ENCODE measurements at places on chromosomes 13 and 19.

DNA sequence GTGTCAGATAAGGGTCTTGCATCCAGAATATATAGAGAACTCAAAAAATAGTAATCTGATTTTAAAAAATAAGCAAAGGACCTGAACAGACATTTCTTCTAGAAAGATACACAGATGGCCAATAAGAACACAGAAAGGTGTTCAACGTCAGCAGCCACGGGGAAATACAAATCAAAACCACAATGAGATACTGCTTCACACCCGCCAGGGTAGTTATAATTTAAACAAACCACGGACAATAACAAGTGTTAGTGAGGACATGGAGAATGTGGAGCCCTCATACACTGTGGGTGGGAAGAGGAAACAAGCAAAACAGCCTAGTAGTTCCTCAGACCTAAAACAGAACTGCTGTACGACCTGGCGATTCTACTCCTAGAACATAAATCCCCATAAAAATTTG is 26.7 kb upstream of the NAPA start:
- DNase-seq: no peak

DNA sequence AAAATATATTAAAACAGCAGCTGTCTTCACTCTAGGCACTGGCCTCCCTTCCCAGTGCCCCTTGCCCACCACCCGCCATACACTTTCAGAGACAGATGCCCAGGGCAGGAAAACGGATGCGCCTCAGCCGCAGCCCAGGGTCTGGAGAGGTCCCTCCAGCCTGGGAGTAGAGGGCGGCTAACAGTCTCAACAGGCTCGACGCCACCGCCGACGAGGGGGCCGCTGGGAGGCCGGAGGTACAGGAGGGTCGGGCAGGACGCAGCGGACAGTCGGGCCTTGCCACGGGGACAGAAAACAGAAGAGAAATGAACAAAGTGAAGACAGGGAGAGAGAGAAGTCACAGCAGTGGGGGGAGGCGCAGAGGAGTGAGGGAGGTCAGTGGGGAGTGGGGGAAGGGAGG is 27.1 kb downstream of the C19orf47 start:
- no peak for DNase-seq

DNA sequence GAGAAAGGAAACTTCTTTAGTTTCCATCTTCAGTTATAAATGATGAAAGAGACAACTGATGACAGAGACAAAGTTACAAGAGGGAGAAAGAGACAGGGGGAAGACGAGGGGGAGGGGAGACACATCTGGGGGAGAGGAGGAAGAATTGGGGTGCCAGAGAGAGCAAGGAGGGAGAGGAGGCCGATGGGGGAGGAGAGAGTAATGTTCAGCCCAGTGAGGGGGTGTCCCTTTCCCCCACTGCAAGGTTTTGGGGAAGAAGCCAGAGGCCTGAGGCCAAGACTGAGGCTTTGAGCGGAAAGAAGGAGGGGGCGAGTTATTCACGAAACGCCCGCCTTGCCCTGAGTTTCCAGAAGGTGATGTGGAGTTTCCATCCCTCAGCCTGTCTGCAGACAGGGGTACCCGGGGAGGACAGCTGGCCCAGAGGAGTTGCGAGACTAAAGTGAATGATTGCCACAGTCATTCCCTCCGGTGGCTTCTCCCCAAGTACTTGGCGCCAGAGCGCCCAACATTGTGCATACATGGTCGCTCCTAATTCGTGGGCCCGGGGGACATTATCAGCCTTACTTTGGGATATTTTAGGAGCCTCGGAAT is 558 bp upstream of the PPAN start:
- no peak for DNase-seq

- DNase-seq: no peak
Observed at GRCh38 chr13:59247171-59247570, 916.6 kb downstream of the DIAPH3 start.

- no peak for DNase-seq
Observed at GRCh38 chr19:16969135-16969534, 57.5 kb downstream of the CPAMD8 start.

DNA sequence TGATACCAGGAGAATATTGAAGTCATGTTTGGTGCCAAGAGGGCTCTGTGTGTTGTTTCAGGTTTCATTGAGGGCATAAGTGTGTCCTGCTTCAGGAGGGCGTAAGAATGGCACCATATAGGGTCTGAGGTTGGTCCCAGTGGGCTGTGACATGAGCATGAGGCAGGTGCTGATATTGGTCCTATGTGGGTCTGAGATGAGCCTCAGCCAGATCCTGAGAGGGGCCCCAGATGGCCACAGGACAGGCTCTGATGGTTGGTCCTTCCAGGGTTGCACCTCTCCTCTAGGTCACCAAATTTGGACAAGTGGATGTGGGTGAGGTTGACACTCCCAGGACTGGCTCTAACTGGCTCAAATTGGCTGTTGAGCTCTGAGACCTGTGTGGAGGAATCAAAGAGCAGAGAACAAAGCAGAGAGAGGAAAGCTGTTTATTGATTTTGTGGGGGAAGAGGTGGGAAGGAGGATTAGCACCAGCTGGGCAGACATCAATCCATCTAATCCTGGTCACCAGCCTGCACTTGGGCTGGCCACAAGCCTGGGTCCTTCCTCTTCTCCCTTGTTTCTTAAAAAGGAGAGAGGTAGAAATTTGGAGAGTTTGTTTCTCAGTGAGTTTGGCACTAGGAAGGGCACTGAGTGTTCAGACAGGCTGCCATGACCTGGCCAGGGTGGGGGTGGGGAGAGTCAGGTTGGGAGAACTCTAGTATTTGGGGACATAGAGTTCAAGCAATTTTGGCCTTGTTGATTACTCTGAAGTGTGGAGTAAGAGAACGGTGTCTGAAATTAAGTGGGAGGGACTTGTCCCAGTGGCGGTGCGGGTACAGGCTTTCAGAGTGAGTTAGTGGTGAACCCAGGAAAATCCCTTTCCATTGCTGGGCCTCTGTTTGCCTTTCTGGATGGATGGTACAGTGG is 38.7 kb downstream of the CYP2B6 start:
- no peak for DNase-seq

DNA sequence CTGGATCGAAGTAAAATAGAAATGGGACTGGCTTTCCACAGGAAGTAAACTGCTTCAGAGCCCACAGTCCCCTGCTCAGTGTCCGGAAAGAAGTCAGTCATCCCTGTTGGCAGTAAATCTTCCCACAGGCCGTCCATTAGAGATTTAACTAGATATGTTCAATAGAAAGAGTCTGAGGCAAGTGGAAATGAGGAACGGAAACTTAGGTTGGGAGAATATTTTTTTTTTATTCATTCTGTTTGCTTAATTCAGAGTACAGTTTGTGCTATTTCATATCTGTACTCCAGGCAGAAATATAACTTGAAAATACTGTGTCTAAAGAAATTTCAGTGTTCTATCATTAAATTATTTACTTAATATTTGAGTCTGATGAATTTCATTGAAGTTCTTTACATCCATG is 22.7 kb downstream of the SLC25A15 start:
- DNase-seq: no peak

DNA sequence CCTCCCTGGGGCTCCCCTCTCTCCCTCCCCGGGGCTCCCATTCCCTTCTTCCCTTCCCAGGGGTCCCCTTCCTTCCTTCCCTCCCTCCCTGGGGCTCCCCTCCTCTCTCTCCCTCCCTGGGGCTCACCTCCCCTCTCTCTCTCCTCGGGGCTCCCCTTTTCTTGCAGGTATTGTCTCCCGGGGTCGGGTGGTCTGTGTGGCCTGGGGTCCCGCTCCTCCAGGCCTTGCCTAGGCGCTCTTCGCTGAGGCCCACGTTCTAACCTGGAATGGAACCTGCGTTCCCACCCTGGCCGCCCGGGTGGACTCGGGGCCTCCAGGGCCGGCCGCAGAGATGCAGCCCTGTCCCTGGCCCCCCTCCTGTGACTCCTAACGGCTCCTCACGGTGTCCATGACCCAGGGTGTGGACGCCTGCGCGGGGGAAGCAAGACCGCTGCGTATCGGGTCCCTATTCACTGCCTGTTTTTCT is 940 bp upstream of the DCUN1D2 start:
- no peak for DNase-seq

DNA sequence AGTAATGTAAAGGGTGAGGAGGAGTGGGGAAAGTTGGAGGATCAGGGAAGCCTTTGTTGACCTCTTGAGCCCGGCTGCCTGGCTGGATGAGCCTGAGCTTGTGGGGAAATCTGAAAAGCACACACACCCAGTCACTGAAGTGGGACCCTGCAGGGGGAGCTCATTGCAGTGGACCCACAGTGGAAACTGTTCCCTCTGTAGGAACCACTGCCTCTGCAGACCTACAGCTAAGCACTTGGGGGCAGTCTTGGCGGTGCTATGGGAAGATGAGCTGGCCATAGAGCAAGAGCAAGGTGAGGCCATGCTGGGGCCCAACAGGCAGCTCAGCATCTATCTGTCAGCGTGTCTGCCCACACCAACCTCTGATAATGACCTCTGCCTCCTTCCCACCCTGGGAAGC is 294.8 kb downstream of the TSHZ3 start:
- no peak for DNase-seq

- DNase-seq: no peak
Observed at GRCh38 chr13:38703255-38703654, 16.4 kb downstream of the FREM2 start.

DNA sequence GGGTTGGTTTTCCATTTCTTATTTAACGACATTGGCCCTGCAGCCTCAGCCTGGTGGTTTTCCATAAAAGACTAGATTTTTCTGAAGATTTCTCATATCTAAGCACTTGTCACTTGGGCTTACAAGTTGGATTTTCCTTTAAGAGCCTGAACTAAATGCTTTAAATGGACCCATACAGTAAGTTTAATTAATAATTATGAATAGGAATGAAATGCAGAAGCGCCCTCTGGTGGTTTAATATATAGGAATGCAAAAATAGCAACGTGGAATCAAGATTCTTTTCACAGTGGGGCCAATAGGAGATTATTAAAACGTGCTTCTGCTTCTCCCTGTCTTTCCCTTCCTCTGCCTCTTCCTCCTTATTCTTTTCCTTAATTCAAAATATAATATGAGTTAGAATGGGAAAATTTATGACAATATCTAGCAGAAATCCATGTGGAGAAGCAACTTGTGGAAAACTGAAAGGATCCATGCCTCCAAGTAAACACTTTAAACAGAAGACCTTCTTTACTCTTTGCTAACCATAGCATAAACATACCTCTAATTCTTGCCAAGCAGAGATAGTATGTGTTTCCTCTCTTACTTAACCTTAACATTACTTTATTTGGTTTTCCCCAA is 324.0 kb downstream of the GPC5 start:
- no peak for DNase-seq

GRCh38 chr19:44755219-44755618 is 6.7 kb downstream of the BCL3 start:
- no peak for DNase-seq

DNA sequence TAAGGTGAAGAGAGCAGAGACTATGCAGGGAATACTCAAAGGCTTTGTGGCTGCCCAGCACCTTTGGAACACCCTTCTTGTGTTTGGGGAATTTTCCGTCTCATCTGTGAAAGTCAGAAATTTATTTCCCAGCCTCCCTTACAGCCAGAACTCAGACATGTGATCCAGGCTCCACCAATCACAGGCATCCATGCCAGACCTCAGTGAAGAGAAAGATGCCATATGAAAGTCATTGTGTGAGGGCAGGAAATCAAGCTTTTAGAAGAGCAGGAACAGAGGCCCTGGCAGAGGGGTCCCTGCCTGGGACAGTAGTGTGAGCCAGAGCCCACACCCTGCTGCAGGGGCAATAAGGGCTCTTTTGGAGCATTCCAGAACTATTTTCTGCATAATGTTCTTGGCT is 12.1 kb downstream of the CCDC70 start:
- DNase-seq: no peak

GRCh38 chr19:53898636-53899341 is 10.3 kb upstream of the CACNG7 start:
- no peak for DNase-seq

GRCh38 chr13:63449550-63449949 is 2033.9 kb upstream of the PCDH20 start:
- DNase-seq: no peak

DNA sequence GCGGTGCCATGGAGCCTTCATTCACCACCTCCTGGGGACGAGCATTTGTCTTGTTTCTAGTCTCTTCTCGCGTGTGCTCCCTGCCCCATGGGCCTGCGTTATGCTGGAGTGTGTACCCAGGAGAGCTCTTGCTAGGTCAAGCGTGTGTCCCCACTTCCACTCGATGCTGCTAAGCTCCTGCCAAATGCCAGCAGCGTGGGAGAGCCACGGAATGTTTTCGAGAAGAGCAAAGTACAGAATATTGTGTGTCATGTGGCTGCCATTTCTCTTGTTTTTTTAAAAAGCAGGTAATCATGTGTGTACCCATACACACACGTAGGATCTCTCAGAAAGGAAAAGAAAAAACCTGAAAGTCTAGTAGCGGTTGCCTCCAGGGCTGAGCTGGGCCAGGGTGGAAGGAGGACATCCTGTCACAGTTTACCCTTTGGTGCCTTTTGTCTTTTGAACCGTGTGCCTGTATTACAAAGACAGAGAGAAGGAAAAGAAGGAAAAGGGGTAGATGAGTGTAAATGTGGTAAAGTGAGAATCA is 28.6 kb downstream of the PAK4 start:
- no peak for DNase-seq

- no peak for DNase-seq
Observed at GRCh38 chr13:43389983-43390382, 366.6 kb downstream of the DNAJC15 start.

DNA sequence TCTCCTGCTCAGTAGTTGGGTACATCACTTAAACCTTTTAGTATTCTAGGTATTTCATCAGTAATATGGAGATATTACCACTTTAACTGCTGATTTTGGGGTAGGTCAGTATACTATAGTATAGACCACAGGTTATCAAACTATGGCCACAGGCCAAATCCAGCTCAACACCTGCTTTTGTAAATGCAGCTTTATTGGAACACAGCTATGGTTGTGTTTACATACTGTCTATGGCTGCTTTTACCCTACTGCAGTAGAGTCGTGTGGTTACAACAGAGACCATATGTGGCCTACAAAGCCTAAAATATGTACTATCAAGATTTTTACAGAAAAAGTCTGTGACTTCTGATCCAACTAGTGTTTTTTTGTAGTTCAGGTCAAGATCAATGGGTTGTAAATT is 10.3 kb downstream of the COG6 start:
- DNase-seq: no peak

DNA sequence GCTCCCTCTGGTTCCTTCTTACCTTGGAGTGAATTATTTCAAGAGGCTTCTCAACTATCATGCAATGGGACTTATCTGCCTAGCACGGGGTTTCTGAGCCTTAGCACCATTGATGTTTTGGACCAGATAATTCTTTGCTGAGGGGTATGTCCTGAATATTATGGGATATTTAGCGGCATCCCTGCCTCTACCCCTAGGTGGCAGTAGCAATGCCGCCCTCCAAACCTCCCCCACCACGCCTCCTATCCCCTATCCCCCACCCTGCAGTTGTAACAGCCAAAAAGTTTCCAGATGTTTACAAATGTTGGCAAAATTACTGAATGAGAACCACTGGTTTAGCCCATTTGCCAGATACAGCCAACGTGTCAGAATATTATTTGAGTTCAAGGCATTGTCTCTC is 125.5 kb downstream of the POSTN start:
- no peak for DNase-seq

- DNase-seq: no peak
Observed at GRCh38 chr19:28417361-28417760, 795.6 kb downstream of the UQCRFS1 start.
